MV-4-11 (cell line): ENCODE measurements at places on chromosomes 7 and 10.

DNA sequence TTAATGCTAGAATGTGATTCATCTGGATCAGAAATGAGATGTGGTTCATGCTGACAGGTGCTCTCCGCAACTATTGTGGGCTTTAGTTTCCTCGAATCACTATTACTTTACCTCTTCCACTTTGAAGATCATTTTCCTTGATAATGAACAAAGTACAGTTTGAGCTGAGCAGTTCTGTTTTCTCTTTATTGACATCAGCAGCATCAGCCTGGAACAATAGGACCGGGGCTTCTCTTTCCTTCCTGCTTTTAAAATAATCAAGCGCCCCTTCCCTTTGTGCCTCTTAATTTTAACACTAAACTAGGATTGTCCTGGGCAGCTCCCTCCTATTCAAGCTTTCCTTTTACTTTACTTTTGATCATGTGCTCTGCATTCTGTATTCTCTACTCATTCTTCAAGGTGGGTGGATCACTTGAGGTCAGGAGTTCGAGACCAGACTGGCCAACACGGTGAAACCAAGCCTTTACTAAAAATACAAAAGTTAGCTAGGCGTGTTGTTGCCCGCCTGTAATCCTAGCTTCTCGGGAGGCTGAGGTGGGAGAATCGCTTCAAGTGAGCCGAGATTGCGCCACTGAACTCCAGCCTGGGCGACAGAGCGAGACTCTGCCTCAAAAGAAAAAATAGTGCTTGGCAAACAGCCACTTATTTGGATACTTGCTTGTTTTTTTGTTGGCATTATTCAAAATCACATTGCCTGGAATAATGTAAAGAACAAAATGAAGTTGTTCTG, 67.0 kb upstream of the RHEB start:
- DNase-seq = no peak

DNA sequence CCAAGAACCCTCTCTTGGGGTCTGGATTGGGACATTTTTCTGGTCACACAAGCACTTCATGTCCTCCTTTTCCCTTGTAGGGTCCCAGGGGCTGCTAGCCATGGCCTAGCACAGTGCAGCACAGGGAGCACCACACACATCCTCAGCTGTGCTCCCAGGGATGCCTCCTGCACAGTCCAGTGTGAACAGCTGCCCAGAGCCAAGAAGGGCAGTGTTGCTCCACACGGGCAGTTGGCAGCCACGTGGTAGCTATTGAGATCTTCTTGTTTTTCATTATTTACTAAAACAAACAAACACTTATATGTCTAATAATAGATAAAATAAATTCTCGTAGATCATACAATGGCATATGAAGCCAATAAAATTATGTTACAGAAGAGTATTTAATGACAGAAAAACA, 13.9 kb upstream of the LANCL2 start:
- DNase-seq = no peak

DNA sequence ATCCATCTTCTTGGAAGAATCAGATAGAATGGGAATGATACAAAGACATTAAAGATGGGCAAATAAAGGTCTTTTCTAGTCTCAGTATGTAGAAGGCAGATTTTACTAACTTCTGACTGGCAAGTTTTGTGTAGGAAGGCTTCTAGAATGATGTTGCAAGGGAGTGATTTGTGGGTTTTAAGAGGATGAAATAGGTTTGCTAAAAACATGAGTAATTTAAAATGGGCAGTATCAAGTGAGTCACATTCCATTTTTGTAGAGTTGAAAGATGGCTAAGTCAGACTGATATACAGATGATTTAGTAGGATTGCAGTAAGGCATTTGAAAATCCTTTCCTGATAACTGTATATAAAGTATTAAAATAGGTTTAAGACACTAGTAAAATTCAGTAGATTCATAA, 777.4 kb downstream of the SORCS1 start:
- no peak for DNase-seq

- DNase-seq = peak; percentile 70
These were observed 58.2 kb downstream of the GPR141 start for GRCh38 chr7:37741776-37742175.

GRCh38 chr7:158375034-158375433, 212.6 kb downstream of the PTPRN2 start:
- no peak for DNase-seq

- DNase-seq = no peak
These were observed 22.5 kb downstream of the FKBP6 start for GRCh38 chr7:73350306-73351068.

DNA sequence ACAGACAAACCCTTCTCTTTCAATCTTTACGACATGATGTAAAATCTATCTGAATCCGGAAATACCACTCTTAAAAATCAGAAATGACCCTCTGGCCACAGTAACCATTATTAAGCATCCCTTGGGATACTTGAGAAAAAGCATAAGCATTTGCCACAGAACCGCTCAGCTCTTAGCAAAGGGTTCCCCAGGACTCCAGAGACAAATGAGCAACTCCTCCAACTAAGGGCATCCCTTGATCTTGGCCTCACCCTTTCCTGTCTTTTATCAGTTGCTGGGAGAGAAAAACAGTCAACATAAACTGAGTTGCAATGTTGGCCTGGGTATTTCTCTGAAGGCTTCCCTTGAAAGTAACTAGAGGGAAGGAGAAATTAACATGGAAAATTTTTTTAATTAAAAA, 3.5 kb downstream of the PDLIM1 start:
- DNase-seq = no peak

DNA sequence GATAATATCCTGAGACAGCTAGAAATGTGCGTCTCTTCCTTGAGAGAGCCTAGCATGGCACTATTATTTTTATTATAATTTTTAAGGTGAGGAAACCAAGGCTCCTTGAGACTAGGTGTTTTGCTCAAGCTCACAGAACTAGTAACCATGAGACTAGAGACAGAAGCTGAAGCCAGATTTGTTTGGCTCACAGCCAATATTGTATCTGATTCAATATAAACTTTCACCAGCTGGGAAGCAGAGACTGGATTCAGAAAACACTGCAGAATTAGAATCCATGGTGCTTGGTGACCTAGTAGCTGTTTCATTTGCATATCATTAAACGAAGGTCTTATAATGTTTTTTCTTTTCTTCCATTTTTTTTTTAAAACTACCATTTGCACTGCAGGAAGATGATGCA, 64.4 kb downstream of the DNAJB9 start:
- no peak for DNase-seq

- DNase-seq = no peak
These were observed 508.0 kb downstream of the MDFIC start for GRCh38 chr7:115429918-115430317.

DNA sequence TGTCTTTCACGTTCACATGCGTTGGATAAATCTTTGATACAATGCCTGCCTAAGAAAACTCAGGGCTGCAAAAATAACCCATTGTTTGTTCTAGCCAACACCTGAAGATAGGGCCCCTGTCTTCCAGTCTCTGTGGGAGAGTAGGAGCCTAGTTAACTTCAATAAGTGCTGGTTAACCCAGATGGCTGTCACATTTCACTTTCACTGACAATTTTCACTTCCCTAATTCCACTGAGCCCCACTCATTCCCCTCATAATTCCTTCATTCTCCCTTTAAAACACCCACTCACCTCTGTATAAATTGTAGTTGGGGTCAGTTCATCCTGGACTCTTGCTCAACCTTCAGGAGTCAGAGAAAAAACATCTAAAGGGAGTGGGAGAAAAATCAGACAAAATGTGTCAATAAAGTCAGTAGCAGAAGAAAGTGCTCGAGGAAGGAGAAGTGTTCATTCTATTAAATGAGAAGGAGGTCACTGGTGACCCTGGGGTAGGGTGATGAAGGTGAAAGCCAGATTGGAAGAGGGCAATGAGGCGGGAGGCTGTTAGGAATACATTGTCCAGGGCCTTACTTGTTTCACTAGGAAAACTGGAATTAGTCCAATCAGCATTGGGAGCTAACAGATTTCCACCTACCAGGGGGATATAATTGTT, 51.2 kb upstream of the ABI1 start:
- DNase-seq = peak; percentile 76

DNA sequence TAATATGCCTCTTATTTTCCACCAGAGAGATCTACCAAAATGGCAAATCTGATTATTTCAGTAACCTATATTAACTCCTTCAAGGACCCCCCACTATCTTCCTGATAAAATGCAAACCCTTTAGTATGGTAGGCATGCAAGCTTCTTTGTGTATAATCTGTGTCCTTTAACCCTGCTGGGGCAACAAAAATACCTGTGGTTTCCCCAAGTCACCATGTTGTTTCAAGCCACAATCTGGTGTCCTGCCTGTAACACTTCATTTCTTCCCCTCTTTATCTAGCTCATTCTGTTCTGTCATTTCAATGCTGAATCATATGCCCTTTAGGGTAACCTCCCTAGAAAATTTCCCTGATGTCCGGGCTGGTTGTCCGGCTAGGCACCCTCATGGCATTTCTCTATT, 5.3 kb downstream of the CALCR start:
- no peak for DNase-seq

- DNase-seq = no peak
These were observed 1.2 kb upstream of the ITGB1 start for GRCh38 chr10:32959006-32959920.
